WTC11 (cell line): ENCODE measurements at places on chromosomes 13 and 19.
A peak's percentile ranks its signal among the peaks of the same experiment; 100 is the strongest.

DNA sequence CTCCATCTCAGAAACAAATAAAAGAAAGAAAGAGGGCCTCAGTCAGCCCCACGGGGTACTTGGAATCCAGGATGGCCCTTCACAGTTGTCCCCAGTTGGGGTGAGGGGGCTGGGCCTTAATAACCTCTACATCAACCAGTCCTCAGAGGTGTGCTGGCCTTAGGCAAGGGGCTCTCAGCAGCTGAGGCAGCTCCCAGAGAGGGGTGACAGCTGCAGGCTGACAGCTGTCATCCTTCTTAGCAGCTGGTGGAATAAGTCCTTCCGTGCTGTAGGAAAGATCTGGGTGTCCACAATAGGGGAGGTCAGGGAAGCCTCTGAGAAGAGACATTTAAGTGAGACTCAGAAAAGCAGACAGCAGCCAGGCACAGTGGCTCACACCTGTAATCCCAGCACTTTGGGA lies 7.4 kb downstream of the BCAM start:
- DNase-seq, result no peak
- peaks cover 76% of the 10 kb centered on the region for H3K27me3 ChIP-seq
- H3K4me3 ChIP-seq, result no peak overlapping the region
- peaks cover 29% of the 10 kb centered on the region for H3K36me3 ChIP-seq
- H3K4me1 ChIP-seq, result no peaks in the 10 kb centered on the region

- H3K4me1 ChIP-seq, result peaks cover 5% of the 10 kb centered on the region
- no peak overlapping the region for H3K27ac ChIP-seq
These were observed 800.1 kb upstream of the PCDH9 start for GRCh38 chr13:68030152-68030809.

DNA sequence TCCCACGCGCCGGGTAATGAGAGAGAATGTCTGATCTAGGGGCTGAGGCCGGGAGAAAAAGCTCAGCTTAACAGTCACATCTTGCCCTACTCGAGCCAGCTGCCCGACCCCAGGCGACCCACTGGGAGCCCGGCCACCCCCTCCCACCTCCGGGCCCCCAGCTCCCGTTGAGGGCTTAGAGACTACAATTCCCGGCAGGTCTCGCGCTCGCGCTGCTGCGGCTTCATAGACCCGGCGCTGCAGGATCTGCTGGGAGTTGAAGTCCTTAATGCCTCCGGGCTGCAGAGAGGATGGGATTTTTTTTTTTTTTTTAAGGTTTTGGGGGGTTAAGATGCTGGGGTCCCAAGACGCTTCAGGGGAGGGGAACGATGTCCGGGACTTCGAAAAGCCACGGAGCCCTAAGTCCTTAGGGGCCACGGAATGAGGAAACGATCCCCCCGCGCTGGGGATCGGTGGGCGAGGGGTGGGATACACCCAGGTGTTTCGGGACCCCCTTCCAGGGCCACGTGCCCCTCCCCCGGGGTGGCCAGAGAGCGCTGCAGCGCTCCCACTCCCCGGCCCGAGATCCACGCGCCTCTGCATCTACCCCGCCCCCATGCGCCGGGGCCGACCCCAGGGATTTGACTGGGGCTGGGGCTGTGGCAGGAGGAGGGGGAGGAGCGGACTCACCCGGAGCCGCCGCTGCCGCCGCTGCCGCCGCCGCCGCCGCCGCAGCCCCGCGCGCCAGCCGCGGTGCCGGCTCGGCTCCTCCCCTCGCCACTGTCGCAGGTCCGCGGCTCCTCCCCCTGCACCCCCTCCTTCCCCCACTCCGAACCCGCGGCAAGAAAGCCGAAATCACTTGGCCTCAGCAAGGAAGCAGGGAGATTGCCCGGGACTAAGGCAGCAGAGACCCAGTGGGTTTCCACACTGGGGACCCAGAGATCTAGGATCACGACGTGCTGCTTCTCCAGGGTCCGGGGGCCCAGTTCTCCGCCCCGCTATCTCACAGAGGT lies at the start of gene SYT3:
Gene SYT3, minus strand, starts transcription at position 761 of the 992 bp plus-strand sequence. CDS start 2,470 bp downstream, outside the sequence.
- peaks cover 28% of the 10 kb centered on the region for H3K27me3 ChIP-seq
- peaks cover 16% of the 10 kb centered on the region for H3K4me1 ChIP-seq
- DNase-seq, result peak; percentile 83

DNA sequence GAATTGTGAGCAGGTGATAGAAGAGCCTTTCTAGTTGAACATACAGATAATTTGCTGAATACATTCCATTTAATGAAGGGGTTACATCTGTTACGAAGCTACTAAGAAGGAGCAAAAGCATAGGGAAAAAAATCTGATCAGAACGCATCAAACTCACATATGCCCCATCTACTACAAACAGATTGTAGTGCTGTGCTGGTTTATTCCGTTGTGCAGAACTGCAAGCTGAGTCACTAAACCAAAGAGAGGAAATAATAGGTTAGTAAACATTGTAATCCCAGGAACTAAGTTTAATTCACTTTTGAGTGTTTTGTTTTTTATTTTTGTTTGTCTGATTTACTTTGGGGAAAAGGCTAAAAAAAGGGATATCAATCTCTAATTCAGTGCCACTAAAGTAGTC lies 136.3 kb downstream of the CDK8 start:
- DNase-seq, result no peak
- H3K36me3 ChIP-seq, result peaks cover 10% of the 10 kb centered on the region

GRCh38 chr19:36747750-36748149 lies 24.9 kb downstream of the ZNF850 start:
- no peak for DNase-seq
- H3K4me1 ChIP-seq, result no peaks in the 10 kb centered on the region
- no peak overlapping the region for H3K27ac ChIP-seq
- H3K27me3 ChIP-seq, result peaks cover 36% of the 10 kb centered on the region
- peaks cover 94% of the 10 kb centered on the region for H3K36me3 ChIP-seq

GRCh38 chr19:54096617-54097106 lies 3.9 kb downstream of the OSCAR start:
- H3K4me1 ChIP-seq, result peaks cover 5% of the 10 kb centered on the region
- H3K36me3 ChIP-seq, result no peaks in the 10 kb centered on the region; the same call in 1 of the 2 replicates
- H3K27ac ChIP-seq, result no peak overlapping the region
- peaks cover 34% of the 10 kb centered on the region for H3K27me3 ChIP-seq
- peak; percentile 44 for DNase-seq

DNA sequence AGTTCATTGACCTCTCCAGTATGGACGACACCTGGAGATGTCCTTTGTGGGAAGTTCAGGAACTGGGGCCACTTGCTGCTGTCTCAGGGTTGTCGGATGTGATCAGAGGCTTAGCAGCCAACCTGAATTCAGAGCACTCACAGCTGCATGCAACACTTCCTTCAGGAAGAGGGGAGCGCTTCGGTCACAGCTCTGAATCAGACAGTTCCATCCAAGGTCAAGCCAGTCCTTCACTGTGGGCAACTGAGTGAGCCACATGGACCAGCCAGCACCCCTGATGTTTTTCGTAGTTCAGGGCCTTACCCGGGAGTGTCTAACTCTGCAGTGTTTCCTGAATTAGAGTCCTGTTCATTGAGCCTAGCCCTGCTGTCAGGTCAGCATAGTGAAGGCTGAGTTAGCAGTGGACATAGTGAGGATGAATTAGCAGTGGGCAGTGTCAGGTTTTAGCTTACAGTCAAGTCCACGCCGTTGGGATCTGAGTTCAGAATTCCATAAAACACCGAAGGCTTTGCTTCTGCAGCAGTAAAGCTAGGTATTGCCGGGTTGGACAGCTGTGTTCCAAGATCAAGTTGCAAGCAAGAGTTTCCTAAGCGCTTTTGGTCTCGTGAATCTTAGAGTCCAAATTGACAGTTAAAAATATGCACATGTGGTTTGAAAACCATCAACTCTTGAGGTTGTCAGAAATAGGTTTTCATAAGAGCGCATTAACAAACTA lies 5.1 kb downstream of the ZNF555 start:
- no peak overlapping the region for H3K27ac ChIP-seq
- H3K36me3 ChIP-seq, result peaks cover 35% of the 10 kb centered on the region
- peaks cover 8% of the 10 kb centered on the region for H3K27me3 ChIP-seq
- peaks cover 5% of the 10 kb centered on the region for H3K4me1 ChIP-seq

DNA sequence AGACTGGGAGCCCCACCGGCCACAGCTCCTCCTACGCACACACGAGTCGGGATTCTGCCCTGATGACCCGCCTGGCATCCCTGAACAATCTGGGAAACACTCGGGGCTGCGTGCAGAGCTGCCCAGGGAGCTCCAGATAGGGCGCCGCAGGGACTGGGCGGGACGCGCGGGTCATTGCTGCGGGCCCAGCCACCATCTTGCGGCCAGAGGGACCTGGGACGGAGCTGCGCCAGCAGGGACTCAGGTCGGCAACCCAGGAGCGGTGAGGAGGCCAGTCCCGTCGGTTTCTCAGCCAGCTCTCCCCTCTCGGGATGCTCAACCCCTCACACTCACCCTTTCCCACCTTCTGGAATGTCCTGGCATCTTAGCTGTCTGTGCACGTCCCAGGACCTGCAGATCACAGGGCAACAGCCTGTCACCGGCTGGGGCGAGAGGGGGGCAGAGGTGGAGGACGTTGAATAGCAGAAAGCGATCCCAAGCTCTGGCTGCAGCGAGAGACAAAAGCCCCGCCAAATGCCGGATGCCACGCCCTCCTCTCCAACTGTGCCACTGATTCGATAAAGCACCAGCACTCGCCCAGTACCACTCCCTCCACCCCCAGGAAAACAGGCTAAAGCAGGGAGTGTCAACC lies 20.4 kb upstream of the ZNF91 start:
- peaks cover 21% of the 10 kb centered on the region for H3K4me1 ChIP-seq
- peak overlapping the region; percentile 90 for H3K27ac ChIP-seq
- peaks cover 7% of the 10 kb centered on the region; the same call in 1 of the 2 replicates for H3K27me3 ChIP-seq

DNA sequence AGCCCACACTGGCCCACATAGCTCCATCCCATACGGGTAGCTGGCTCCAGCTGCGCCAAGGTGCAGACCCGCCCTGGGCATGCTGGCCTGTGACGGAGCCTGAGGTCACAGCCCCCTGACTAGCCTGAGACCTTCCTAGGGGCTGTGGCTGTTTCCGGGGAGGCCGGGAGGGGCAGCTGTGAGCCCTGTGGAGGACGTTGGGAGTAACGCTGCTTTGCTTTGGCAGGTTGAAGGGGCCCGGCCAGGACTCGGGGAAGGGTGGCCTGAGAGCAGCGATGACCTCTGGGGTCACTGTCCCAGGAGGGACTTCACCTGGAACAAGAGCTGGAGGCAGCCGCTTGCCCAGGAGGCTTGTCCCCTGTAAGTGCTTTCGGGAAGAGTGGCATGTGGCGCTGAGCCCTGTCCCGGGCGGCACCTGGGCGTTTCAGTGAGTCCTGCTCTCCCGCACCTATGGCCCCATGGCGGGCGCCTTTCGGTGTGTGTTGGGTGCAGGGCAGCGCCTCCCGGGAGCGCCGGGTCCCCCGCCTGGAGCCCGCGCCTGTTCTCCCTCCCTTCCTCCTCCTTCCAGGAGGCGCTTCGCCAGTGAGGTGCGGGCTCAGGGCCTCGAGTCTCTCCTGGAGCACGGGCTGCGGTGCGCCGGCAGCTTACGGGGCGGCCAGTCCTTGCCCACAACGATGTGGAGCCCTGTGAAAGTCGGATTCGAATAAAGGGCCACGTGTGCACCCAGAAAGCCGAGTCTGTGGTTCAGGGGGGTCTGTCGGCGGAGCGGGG lies 1.1 kb upstream of the FAM174C start:
- peak overlapping the region; percentile 95 for H3K27ac ChIP-seq
- peaks cover 45% of the 10 kb centered on the region for H3K36me3 ChIP-seq
- no peaks in the 10 kb centered on the region for H3K27me3 ChIP-seq
- no peak for DNase-seq
- peaks cover 41% of the 10 kb centered on the region for H3K4me1 ChIP-seq

DNA sequence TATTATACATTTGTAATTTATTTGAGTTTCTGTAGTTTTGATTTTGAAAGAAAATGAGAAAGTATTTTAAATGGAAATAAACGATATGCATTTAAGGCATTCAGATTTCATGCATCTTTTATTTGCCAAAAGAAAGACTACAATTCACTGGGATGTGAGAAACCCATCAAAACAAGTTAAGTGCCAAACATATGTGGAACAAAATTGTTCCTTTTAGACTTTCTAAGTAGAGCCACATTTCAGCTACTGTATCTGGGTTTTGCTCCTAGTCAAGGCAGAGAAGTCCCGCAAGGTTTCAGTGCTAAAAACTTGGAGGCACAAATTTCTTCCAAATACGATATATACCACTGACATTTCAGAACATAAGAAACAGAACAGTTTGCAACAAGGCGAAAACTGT lies 1191.9 kb downstream of the SLITRK5 start:
- peaks cover 5% of the 10 kb centered on the region; the same call in 1 of the 2 replicates for H3K4me1 ChIP-seq
- H3K27ac ChIP-seq, result no peak overlapping the region
- no peaks in the 10 kb centered on the region for H3K27me3 ChIP-seq
- no peak for DNase-seq

GRCh38 chr13:109274188-109274821 lies 512.1 kb downstream of the IRS2 start:
- peaks cover 3% of the 10 kb centered on the region; the same call in 1 of the 2 replicates for H3K36me3 ChIP-seq
- H3K4me1 ChIP-seq, result peaks cover 55% of the 10 kb centered on the region
- peak overlapping the region; percentile 15 for H3K27ac ChIP-seq
- H3K4me3 ChIP-seq, result no peak overlapping the region
- no peaks in the 10 kb centered on the region for H3K27me3 ChIP-seq
- DNase-seq, result peak; percentile 21

DNA sequence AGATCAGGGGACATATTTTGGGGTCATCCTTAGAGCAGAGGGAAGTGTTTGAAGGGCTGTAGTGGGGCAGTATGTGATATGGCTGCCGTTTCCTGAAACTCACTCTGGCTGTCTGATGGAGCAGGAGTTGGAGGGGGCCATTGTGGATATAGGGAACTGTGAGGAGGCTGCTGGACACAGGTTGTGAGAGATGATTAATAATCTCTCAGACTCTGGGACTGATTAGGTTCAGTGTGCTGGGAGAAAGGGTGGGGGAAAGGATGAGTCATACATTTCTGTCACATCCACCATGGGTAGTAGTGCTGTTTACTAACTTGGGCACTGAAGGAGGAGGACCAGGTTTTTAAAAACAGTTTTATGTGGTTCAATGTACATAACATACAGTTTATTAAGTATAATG lies 4.8 kb downstream of the B3GLCT start:
- H3K4me1 ChIP-seq, result peaks cover 20% of the 10 kb centered on the region
- H3K27me3 ChIP-seq, result peaks cover 6% of the 10 kb centered on the region
- no peaks in the 10 kb centered on the region for H3K36me3 ChIP-seq
- DNase-seq, result no peak

GRCh38 chr13:30895773-30896172 lies 10.3 kb upstream of the MEDAG start:
- no peak overlapping the region for H3K4me3 ChIP-seq
- H3K4me1 ChIP-seq, result peaks cover 12% of the 10 kb centered on the region
- DNase-seq, result no peak
- peaks cover 2% of the 10 kb centered on the region; the same call in 1 of the 2 replicates for H3K36me3 ChIP-seq

DNA sequence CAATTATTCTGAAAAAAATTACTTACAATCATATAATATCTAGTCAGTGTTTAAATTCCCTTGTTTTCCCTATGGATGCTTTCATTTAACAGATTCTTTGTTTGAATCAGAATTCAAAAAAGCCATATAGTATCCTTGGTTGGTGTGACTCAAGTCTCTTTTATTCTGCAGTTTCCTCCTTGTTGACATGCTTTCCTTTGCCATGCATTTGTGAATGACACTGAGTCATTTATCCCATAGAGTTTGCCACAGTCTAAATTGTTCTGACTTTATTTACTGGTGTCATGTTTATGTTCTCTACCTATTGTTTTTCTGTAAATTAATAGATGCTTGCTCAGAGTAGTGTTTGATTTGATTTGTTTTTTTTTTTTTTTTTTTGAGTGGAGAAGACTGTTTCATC lies 893.8 kb upstream of the SLC10A2 start:
- no peaks in the 10 kb centered on the region for H3K4me1 ChIP-seq
- no peaks in the 10 kb centered on the region for H3K27me3 ChIP-seq
- H3K4me3 ChIP-seq, result no peak overlapping the region
- DNase-seq, result no peak
- no peaks in the 10 kb centered on the region for H3K36me3 ChIP-seq
